Upper lobe of left lung (tissue), 6 donors: ENCODE measurements at places on chromosomes 4 and X.

GRCh38 chr4:121057466-121057922 lies 14.8 kb downstream of the NDNF start:
- no peak for DNase-seq

DNA sequence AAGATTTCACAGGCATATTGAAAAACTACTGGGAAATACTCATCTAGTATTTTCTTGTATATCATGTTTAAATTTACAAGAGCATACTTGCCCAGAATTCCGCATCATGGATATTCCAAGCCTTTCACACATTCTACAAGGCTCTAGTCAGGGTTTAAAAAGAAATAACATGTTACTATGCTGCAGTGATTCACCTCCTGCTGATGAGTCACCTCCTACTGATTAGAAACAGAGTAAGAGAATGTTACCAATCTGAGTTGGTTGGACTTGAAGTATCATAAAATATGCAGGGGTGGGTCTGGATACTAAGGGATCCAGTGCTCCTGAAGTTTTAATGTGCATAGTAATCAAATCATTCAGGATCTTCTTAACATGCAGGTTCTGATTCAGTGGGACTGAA lies 192.0 kb upstream of the ANK2 start:
- DNase-seq = no peak

DNA sequence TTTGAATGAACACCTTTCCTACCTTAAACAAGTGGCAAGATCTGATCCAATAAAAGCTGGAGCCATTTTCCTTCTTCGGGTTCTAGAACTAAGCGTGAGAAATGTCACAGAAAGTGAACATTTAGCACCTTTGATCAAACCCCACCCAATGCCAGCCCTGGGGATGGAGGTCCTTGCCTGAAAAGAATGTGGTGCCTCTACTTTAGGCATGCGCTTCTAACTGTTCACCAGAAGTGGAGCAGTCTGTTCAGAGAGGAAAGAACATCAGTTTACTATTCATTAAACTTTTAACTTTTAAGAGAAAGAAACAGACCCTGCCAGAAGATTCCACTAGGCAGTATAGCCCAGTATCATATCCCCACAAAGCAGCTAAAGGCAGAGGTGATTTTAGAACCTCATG lies 75.9 kb downstream of the INTS12 start:
- no peak for DNase-seq

GRCh38 chrX:103704863-103705262 lies 5.8 kb upstream of the TMEM31 start:
- no peak for DNase-seq

DNA sequence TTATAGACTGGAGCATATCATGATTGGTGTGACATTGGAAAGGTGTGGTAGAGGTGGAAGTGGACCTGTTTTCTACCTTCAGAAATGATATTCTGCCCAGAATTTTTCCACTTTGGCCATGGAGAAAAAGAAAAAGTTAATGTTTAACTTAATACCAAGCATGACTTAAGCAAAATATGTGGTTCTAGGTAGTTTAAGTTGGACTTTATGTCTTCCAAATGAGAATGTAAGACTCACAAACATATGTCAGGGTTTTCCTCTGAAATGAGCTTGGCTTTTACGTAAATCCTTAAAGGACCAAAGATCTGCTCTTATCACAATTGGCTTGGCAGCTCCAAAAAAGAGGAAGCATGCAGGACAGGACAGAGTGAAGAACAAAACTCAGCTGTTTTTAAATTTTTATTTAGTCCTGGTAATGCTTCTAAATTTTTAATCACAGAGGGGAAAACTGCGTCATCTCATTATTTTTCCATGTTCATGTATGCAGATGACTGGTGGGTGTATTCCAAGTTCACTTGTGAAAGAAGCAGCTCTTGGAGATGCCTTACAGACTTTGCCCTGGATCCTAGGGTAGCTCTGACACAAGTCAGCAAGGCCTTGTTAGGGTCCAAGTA lies 98.2 kb downstream of the ANK2 start:
- DNase-seq = no peak

DNA sequence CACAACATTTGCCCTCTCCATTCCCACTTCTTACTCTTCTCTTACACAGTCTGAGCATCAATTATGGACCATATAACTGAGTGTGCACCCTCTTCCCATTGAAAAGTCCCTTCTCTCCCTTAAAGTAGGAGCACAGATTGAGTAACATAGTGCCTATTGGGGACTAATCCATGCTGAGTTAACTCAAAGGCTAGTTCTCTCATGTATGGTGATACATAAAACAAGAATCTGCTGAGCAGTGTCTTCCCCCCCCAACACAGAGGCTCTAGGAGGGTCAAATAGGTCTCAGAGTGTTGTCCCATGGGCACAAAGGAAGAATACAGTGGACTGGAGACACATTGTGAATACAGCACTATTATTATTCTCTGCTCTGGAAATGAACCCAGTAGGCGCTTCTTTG lies 274.6 kb upstream of the BOD1L1 start:
- no peak for DNase-seq

GRCh38 chr4:63123441-63123840 lies 1285.8 kb downstream of the TECRL start:
- DNase-seq = no peak

- no peak for DNase-seq
These were observed 413.4 kb downstream of the PACRGL start for GRCh38 chr4:21113496-21114223.

DNA sequence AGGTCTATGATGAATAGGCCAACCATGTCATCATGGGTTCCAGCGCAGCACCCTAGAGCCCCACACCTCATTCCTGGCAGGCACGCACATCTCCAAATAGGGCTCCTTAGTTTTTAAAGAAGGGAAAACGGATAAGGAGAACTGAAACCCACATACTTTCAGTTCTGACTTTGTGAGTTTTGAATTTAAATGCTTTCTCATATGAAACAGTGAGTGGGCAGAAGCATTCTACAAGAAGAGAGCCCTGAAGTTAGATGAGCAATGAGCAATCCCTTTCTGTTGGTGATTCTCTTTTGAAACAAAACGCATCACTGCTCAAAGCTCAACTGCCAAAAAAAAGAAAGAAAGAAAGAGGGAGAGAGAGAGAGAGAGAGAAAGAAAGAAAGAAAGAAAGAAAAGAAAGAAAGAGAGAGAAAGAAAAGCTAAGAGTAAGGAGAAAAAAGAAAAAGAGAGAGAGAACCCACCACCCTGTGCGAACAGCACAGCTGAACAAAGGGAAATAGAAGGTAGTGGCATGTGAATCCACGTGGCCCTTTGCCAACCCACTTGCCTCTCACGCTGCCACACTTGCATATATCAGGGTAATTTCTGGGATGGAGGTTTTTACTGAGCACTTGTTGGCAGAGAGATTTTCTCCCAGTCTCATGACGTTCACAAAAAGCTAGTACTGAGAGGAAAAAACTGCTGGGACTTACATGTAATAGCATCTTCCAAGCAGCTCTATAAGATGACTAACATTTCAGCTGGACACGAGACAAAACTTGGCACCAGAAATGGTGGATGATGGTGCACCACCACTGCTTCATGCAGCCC lies 31.0 kb downstream of the TMSB4X start:
- DNase-seq = no peak

DNA sequence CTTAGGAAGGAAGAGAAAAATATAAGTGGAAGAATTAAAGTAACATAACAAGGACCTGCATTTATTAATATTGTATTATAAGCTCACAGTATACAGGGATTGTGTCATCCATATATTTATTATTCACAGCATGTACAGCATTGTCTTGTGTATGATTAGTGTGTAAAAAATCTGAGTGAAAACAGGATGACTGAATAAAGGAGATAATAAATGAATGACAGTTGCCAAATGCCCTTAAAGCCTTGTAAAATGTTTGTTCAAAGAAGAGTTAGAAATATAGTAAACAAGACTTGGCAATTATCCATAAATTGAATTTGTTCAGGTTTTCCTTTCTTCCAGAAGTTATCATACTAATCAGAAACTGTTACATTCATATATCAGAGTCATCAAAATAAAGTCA lies 172.7 kb downstream of the BTC start:
- no peak for DNase-seq

DNA sequence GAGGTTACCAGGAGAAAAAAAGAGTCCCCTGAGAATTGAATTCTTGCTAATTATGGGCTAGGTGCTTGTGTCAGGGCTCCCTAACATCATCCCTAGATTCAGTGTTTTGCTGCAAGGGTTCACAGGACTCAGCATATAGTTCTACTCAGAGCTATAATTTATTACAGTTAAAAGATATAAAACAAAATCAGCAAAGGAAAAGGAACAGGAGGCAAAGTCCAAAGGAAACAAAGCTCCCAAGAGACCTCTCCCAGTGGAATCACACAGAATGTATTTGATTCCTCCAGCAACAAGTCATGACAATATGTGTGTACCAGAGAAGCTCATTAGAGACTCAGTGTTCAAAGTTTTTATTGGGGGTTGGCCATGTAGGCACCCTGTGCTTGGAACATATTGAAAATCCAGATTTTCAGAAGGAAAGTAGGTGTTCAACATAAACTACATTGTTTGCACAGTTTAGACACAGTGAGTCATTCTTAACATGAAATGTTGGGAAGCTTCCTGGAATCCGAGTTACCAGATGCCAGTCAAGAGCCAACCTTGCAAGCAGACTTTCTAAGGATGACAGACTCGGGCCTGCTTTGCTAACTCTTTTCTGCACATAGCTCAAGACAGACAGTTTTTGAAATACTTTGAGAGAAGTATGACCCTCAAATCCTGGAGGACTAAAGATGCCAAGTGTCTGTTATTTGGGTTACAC lies 311.3 kb upstream of the EMCN start:
- no peak for DNase-seq

GRCh38 chr4:53348046-53348445 lies 17.8 kb downstream of the SCFD2 start:
- no peak for DNase-seq

- DNase-seq = no peak
These were observed 99.6 kb downstream of the CEP135 start for GRCh38 chr4:56048383-56048701.

DNA sequence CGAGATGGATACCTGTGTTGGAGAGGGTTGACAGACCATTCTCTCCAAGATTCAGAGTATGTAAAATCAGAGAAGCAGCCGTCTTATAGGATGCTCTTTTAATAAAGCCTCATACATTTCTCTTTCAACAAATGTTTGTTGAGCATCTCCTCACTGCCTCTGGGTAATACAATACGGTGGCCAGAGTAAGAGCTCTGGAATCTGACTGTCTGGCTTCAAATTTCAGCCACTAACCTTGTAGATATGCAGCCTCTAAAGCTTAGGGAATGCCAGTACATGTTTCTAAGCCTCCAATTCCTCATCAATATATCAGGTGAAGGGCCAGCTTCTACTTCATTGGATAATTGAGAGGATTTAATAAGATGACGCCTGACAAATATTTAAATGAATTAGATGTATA lies 61.3 kb downstream of the CLNK start:
- no peak for DNase-seq

- DNase-seq = no peak
These were observed 243.1 kb downstream of the ANK2 start for GRCh38 chr4:113292371-113293042.

DNA sequence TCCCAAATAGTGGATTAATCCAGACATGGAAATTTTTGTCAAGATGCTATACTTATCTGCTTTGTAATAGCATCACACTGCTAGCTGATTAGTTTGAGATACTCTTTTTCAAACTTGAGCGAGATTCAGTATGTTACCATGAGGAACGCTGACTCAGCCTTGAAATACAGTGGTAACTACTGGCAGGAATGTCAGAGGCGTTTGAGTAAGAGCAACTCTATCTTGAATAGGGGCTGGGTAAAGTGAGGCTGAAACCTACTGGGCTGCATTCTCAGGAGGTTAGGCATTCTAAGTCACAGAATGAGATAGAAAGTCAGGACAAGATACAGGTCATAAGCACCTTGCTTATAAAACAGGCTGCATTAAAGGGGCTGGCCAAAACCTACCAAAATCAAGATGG lies 2519.6 kb downstream of the ARAP2 start:
- DNase-seq = no peak

DNA sequence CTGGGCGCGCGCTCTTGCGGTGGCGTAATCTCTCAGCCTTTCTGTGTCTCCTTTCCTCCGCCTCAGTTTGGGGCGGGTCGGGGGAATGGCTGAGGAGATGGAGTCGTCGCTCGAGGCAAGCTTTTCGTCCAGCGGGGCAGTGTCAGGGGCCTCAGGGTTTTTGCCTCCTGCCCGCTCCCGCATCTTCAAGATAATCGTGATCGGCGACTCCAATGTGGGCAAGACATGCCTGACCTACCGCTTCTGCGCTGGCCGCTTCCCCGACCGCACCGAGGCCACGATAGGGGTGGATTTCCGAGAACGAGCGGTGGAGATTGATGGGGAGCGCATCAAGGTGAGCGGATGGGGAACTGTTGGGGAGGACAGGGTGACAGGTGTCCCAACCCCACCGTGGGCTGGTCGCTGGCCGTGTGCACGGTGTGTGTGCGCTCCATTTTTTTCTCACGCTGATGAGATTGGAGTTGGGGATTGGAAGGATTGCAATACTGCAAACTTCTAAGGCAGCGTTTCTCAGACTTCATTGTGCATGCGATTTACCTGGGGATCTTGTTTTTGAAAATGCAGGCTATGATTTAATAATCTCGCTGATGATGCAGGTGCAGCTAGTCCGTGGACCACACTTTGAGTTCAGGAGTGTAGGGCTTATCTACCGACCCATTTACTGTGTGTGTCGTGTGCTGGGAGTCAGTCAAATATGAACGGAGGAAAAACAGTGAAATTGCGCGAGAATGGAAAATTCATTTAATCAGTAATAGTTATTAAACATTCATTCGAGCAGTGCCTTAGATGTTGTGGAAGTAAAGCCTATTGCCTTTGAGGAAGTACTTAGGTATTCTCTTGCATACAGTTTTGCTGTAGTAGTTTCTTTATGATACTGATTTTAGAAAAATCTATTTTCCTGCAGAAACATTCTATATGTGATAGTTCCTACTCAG lies at the start of gene RAB33B:
Gene RAB33B, plus strand, starts transcription at position 11 of the 935 bp plus-strand sequence. Its CDS starts 75 bp downstream, at position 86.
- no peak for DNase-seq

DNA sequence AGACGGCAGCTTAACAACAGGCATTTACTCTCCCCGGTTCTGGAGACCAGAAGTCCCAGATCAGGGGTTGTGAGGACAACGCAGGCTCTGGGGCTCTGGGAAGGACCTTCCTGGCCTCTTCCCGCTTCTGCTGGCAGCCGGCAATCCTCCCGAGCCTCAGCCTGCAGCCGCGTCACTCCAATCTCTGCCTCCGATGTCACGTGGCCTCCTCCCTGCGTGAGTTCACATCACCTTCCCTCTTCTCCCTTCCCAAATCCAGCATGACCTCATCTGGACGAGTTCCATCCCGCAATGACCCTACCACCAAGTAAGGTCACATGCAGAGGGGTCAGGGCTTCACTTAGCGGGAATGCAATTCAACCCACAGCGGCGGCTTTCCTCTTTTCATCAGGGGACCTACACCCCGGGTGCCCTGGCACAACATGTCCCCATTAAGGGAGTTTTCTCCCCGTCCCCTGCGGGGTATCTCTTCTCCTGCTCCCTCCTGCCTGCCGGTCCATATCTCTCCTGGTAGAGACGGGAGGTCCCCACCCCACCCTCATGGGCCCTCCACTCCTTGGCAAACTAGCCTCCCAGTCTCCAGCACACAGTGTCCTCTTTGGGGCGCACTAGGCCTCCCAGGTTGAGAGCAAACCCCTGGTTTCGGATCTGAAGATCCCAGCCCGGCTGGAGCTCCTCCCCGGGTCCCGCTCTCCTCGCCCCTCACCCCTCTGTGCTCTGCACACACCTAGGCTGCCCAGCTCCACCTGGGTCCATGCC lies 25.5 kb downstream of the ABLIM2 start:
- DNase-seq = no peak
